Stimulated activated CD4-positive, alpha-beta T cell treated with anti-CD3 and anti-CD28 coated beads, Interleukin-4, amount 100 ng/mL, for 1 hour (primary cell): ENCODE measurements at places on chromosomes 16 and 17.

DNA sequence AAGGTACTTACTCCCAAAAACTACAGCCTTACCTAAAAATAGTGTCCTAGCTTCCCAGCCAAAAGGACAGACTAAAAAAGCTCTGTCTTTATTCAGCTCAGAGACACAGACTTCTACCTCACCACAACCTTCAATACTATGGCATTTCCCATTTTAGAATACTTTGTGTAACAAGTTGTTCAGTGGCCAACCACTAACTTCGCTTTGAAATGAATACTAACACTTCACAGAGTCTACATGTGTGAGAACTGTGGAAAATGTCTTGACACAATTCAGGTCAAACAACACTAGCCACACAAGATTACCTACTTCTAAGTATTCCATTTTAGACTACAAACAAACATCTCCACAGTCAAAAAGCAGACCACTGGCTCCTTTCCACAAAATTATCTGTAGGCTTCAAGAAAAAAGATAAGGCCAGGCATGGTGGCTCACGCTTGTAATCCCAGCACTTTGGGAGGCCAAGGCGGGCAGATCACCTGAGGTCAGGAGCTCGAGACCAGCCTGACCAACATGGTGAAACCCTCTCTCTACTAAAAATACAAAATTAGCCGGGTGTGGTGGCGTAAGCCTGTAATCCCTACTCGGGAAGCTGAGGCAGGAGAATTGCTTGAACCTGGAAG lies 3.2 kb downstream of the HELZ start:
- no peak for DNase-seq

DNA sequence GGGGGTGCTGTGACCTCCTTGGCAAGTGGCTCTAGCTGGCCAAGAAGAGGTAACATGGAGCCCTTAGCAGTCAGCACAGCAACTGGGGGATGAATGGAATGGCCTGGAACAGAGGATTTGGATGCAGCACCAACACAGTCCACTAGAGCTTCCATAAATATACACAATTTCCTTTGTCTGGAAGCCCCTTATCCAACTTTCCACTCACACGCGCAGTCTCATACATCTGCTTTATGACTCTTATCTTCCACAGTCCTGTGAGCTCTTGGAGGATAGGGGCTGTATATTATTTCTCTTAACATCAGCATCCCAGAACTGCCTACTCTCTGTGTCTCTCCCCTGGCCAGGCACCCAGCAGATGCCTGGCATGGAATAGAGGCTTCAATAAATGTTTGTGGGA lies 235.6 kb upstream of the MAF start:
- DNase-seq = no peak

- DNase-seq = peak; percentile 84
These were observed 135.4 kb upstream of the CHMP6 start for GRCh38 chr17:80855948-80856862.

GRCh38 chr16:77057161-77057774 lies 133.7 kb upstream of the MON1B start:
- no peak for DNase-seq

GRCh38 chr16:13779676-13780075 lies 140.3 kb upstream of the ERCC4 start:
- DNase-seq = no peak

- DNase-seq = no peak
These were observed 3.3 kb downstream of the TOX3 start for GRCh38 chr16:52543654-52544053.

DNA sequence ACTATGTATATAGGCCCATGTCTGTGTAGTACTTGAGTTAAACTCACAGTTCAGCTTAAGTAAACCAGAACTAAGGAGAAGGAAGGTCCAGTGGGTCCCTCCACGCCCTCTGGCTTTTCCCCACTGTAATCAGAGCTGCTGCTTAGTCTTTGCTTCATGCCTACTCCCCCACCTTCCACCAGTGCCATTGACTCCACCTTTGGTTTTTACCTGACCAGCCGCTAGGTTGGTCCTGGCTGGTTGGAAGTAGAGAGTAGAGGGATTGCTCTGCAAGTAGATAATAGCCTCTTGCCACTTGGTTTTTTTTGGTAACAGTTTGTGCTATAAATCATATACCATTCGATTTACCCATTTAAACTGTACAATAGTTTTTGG lies 22.8 kb upstream of the PHKG2 start:
- no peak for DNase-seq

GRCh38 chr16:47055136-47055885 lies 81.8 kb upstream of the DNAJA2 start:
- DNase-seq = no peak

- no peak for DNase-seq
These were observed 224.9 kb downstream of the SEC14L1 start for GRCh38 chr17:77365584-77366186.

- no peak for DNase-seq
These were observed 16.3 kb downstream of the ATAD5 start for GRCh38 chr17:30848021-30848420.
